T-helper 2 cell treated with Interferon-gamma antibody and Interleukin-4, amounts not matched to agents 100 ng/mL and 5 ng/mL, for 36 hours (primary cell): ENCODE measurements at places on chromosomes 2 and 18. TPM values are rescaled to one million over a fixed set of nuclear protein-coding genes. Genes with fewer than 3 reads are reported as not detected.

Gene COLEC11
- total RNA-seq, result 0.27 TPM in 1 of 2 replicates, not detected in the other

Gene ERFE
- 0.09 and 0.11 TPM in 2 replicates for total RNA-seq

Gene RAB6D
- not detected in 2 replicates for total RNA-seq

Gene FZD7
- total RNA-seq, result 0.23 TPM in 2 replicates

Gene PSTPIP2
- total RNA-seq, result 24.7 and 25.6 TPM in 2 replicates

Gene PLGLB2
- total RNA-seq, result 4.4 and 5.2 TPM in 2 replicates

Gene SP140L
- 120 and 122 TPM in 2 replicates for total RNA-seq

Gene ACTG2
- not detected in 2 replicates for total RNA-seq

Gene DPP4
- total RNA-seq, result 137 and 138 TPM in 2 replicates

Gene NAGK
- 70.8 and 84.7 TPM in 2 replicates for total RNA-seq

Gene ACP1
- 94.9 and 96.8 TPM in 2 replicates for total RNA-seq

Gene SLC14A1
- total RNA-seq, result 2.4 and 2.8 TPM in 2 replicates

Gene IL36G
- total RNA-seq, result not detected in 2 replicates

Gene SPP2
- total RNA-seq, result not detected in 2 replicates

Gene DNAH7
- total RNA-seq, result 0.11 TPM in 1 of 2 replicates, not detected in the other

Gene RUFY4
- total RNA-seq, result 1.1 and 1.3 TPM in 2 replicates

Gene SCN7A
- total RNA-seq, result not detected in 2 replicates

Gene CIB4
- total RNA-seq, result not detected in 2 replicates

Gene NT5DC4
- not detected in 2 replicates for total RNA-seq

Gene LANCL1
- total RNA-seq, result 33.3 and 35.8 TPM in 2 replicates

Gene SF3B6
- total RNA-seq, result 92.5 and 94.6 TPM in 2 replicates

Gene MZT2A
- total RNA-seq, result 130 and 143 TPM in 2 replicates

Gene UBE2E3
- 41.9 and 42.0 TPM in 2 replicates for total RNA-seq

Gene RAX
- total RNA-seq, result not detected in 2 replicates

Gene ABHD1
- total RNA-seq, result 0.52 and 0.64 TPM in 2 replicates

Gene CXCR1
- total RNA-seq, result 1.6 and 2.0 TPM in 2 replicates

Gene CAPN14
- 0.20 and 0.27 TPM in 2 replicates for total RNA-seq

Gene SH3RF3
- total RNA-seq, result 0.23 TPM in 2 replicates

Gene GALNT13
- 0.14 and 0.18 TPM in 2 replicates for total RNA-seq

Gene SCTR
- total RNA-seq, result not detected in 2 replicates

Gene OSBPL6
- total RNA-seq, result 0.61 and 0.70 TPM in 2 replicates

Gene LRRTM1
- not detected in 2 replicates for total RNA-seq

Gene FN1
- total RNA-seq, result 0.82 and 1.3 TPM in 2 replicates

Gene ITGB6
- total RNA-seq, result not detected in 2 replicates

Gene SERPINB3
- not detected in 2 replicates for total RNA-seq

Gene PSMA8
- total RNA-seq, result 1.6 and 1.7 TPM in 2 replicates

Gene UGT1A8
- not detected in 2 replicates for total RNA-seq
